ENCODE measurements at places on chromosomes 16 and 17. TPM values are rescaled to one million over a fixed set of nuclear protein-coding genes. Genes with fewer than 3 reads are reported as not detected.
A peak's percentile ranks its signal among the peaks of the same experiment; 100 is the strongest.

Gene SLC16A13
- polyA plus RNA-seq, result 6.8 TPM

Gene TCAP
- 0.18 TPM for polyA plus RNA-seq

Gene SOCS1
- polyA plus RNA-seq, result 22.2 TPM

- peaks cover 13% of the 10 kb centered on the region for H3K4me1 ChIP-seq
- H3K27ac ChIP-seq, result no peak overlapping the region
- no peaks in the 10 kb centered on the region for H3K36me3 ChIP-seq
- DNase-seq, result no peak
- H3K4me3 ChIP-seq, result peak overlapping the region; percentile 59
Observed at GRCh38 chr17:55237841-55238178, 26.9 kb upstream of the HLF start.

GRCh38 chr16:53945996-53946395, 242.0 kb downstream of the FTO start:
- no peak overlapping the region for H3K27ac ChIP-seq
- DNase-seq, result no peak
- no peak overlapping the region for H3K4me3 ChIP-seq
- H3K36me3 ChIP-seq, result no peaks in the 10 kb centered on the region
- H3K4me1 ChIP-seq, result peaks cover 3% of the 10 kb centered on the region

Gene STAT3
- 96.4 TPM for polyA plus RNA-seq

All from GM12878 (cell line).